ENCODE measurements at places on chromosomes 4 and X.

DNA sequence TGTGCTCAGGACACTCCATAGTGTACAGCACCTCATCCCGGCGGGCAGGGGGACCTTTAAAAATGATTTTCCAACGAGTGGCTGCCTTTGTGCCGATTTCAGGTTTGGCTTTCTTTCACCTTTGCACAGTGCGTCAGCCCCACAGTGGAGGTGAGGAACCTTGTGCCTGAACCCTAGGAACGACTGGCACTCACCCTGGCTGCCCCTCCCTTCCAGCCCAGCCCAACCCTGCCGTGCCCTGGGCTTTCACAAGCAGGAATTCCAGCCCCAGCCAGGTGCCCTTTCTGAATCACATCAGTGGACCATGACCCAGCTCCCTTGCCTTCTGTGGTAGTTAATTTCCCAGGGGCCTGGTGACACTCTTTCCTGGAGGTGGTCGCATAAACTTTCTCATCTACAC is 1.3 kb downstream of the TMEM164 start:
- DNase-seq = no peak

- no peak for DNase-seq
Observed at GRCh38 chrX:96700625-96701024, 16.0 kb downstream of the DIAPH2 start.

GRCh38 chr4:100428051-100428450 is 89.8 kb downstream of the EMCN start:
- no peak for DNase-seq

DNA sequence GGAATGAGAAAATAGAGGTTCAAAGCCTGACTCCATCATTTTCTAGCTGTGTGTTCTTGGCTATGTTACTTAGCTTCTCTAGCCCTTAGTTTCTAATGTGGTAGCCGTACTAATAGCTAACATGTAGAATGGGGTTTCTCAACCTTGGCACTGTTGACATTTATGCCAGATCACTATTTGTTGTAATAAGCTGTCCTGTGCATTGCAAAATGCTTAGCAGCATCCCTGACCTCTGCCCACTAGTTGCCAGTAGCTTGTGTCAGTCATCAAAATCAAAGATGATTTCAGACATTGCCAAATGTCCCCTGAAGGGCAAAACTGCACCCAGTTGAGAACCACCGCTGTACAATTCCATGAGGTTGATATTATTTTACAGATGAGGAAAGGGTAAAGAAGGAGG is 18.3 kb upstream of the ADAMTS3 start:
- DNase-seq = no peak

DNA sequence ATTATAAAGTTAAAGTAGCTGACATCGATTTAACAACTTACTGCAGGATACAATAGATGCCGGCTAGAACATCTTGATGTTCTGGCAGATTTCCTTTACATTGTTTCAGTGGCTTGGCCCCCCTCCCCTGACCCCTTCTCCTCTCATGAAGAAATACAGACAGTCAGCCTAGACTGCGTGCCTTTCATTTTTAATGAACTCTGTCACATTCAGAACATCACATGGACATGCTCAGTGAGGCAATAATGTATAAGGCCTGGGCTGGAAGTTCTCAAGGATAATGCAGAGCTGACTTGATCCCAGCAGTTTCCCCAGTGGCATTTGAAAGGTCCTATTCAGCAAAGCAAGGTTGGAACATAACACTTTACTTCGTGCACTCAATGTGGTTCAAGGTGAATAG is 239.2 kb downstream of the ANK2 start:
- DNase-seq = no peak

DNA sequence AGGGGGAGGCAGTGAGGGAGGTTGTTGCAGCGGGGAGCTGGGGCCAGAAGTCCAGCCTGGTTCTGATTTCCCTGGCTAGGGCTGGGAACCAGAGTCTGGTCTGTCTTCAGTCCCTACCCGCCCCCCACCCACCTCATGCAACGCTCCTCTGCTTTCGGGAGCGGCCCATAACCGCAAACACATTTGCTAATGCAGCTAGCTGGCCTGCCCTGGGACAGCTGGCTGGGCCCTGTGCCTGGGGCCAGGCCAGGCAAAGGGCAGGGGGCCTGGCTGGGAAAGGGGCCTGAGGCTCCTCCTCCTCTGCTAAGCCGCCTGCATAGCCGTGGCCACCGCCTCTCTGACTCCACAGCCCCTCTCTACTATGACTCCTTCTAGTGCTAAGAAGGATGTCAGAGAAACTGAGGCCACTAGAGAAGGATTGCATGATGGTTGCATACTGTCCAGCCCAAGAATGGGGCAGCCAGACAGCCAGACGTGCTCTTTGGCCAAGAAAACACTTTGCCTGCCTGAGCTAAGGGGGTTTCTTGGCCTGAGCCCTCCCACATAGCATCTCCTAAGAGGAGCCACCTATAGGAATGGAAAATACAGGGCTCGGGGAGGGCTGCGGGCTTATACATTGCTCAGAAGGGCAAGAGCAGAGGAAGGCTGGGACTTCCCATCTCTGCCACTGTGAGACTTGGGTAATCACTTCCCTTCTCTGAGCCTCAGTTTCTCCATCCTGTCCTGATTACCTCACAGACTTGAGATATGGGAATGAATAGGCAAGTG is 76.9 kb downstream of the PJA1 start:
- no peak for DNase-seq

DNA sequence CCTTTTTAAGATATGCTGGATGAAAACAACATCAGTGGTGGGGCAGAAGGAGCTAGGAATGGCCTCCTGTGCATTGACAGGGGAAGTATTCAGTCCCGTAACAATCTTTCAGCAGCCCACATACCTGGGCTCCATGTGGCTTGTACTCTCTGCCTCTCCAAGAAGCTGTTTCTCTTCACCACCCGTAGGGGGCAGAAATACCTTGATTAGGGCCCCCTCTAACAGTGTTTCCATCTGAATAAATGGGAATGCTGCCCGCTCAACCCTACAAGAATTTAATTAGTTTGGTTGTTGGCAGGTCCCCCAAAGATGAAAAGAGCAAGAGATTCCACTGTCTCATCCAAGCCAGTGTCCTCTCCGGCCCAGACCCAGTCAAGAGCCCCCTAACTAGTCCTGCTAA is 155.2 kb downstream of the SMIM20 start:
- DNase-seq = no peak

- DNase-seq = no peak
Observed at GRCh38 chr4:23855912-23856605, 33.8 kb downstream of the PPARGC1A start.
